T-helper 17 cell (primary cell): ENCODE measurements at places on chromosomes 6 and 20. TPM values are rescaled to one million over a fixed set of nuclear protein-coding genes. Genes with fewer than 3 reads are reported as not detected.

Gene TPD52L1
- not detected for total RNA-seq

DNA sequence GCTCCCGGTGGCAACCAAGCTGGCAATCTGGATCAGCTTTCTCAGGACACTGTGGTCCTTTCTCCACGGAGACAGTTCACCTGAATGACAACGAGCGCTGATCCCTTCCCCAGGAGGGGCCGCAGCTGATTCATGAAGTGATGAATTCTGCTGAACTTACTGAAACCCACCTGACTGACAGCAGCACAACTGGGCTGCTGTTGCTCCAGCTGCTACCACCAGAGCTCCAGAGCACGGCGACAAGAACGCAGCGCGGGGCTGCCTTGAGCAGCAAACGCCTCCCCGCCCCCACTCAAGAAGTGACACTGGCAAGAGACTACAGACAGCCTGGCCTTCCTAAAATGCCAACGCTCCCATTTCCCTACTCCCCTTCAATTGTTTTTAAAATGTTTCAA lies 10.0 kb downstream of the PXDC1 start:
- DNase-seq: no peak

DNA sequence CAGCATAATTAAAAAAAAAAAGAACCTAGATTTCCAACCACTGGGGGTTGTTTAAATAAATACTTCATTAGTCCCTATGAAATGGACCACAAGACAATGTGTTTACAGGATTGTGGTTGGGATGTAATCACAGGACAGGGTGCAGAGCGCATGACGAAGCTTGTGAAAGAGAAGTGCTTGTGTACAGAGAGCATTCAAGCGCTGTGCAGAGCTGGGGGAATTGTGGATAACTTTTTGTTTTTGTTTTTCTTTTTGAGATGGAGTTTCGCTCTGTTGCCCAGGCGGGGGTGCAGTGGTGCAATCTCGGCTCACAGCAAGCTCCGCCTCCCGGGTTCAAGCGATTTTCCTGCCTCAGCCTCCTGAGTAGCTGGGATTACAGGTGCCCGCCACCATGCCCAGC lies 22.3 kb downstream of the LAMA5 start:
- DNase-seq: no peak

- DNase-seq: no peak
Observed at GRCh38 chr20:59402681-59403080, 102.3 kb downstream of the EDN3 start.

DNA sequence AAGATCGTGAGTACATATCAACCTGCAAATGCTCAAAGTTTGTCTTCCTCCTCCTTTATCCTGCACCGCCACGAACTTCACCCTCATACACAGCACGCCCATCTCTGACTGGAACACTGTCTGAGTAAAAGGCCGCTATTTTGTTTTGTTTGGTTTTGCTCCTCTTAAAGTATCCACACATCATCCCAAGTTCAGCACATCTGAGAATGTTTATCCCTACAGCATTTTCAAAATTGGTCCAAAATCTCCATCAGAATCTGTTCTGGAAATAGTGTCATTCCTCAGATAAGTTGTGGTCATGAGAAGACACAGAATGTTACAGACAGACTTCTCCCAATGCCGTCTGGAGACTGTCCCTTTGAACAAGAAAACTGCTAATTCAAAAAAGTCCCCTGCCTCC lies 251.6 kb upstream of the ARID1B start:
- DNase-seq: no peak

GRCh38 chr6:11346516-11346915 lies 114.0 kb upstream of the NEDD9 start:
- no peak for DNase-seq

- DNase-seq: peak; percentile 45
Observed at GRCh38 chr20:846894-847278, 13.4 kb downstream of the FAM110A start.

- DNase-seq: no peak
Observed at GRCh38 chr6:104940893-104941728, 15.8 kb upstream of the LIN28B start.

Gene CENPW
- 2.0 TPM for total RNA-seq

- DNase-seq: peak; percentile 41
Observed at GRCh38 chr6:105981002-105981887, 104.9 kb upstream of the PRDM1 start.

- no peak for DNase-seq
Observed at GRCh38 chr6:139568956-139569538, 194.6 kb upstream of the CITED2 start.

GRCh38 chr20:8470156-8470555 lies 338.1 kb downstream of the PLCB1 start:
- no peak for DNase-seq

DNA sequence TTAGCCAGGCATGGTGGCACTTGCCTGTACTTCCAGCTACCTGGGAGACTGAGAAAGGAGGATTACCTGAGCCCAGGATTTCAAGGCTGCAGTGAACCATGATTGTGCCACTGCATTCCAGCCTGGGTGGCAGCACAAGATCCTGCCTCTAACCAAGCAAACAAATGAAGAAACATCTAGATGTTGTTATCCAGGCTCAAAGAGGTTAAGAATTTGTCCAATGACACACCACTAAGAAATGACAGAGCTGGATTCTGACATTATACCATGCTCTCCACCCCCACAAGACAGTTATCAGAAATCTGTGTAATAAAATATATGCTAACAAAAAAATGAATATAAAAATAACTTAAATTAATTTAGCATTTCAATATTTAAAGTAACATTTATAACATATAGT lies 925.5 kb upstream of the SLC35B3 start:
- no peak for DNase-seq

GRCh38 chr20:36064658-36065426 lies 89.7 kb upstream of the EPB41L1 start:
- peak; percentile 91 for DNase-seq

Gene CALHM4
- total RNA-seq: not detected

GRCh38 chr6:167800549-167800948 lies 26.2 kb upstream of the AFDN start:
- DNase-seq: no peak

GRCh38 chr6:74713941-74714340 lies 491.9 kb downstream of the COL12A1 start:
- DNase-seq: no peak

DNA sequence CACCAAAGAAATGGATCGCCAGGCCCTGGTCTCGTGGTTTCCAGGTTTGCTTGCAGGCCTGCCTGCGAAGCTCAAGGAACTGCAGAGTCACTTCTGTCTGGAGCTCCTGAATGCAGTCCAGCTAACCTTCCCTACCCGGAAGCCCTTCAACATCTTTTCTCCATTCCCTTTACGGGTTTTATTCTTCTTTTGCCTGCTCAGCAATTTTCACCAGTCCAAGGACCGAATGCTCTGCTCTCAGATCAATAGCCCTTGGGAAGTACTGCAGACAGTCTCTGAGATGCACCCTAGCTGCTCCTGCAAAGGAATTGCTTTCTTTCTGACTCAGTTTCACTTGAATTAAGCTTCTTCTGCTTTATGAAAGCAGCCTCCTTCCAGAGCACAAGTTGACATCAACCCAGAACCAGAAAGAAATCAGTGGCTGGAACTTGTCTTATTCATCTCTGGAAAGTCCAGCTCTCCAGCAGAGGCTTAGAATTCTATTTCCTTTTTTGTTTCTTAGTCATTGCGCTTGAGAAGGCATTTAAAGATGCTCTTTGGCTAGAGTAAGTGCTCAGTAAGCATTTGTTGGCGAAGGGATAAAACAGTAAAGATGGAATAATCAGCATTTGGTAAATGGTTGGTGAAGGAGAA lies 18.7 kb upstream of the YWHAB start:
- DNase-seq: no peak

Gene BHLHE23
- not detected for total RNA-seq

GRCh38 chr6:24660105-24660504 lies 6.6 kb downstream of the TDP2 start:
- DNase-seq: no peak

DNA sequence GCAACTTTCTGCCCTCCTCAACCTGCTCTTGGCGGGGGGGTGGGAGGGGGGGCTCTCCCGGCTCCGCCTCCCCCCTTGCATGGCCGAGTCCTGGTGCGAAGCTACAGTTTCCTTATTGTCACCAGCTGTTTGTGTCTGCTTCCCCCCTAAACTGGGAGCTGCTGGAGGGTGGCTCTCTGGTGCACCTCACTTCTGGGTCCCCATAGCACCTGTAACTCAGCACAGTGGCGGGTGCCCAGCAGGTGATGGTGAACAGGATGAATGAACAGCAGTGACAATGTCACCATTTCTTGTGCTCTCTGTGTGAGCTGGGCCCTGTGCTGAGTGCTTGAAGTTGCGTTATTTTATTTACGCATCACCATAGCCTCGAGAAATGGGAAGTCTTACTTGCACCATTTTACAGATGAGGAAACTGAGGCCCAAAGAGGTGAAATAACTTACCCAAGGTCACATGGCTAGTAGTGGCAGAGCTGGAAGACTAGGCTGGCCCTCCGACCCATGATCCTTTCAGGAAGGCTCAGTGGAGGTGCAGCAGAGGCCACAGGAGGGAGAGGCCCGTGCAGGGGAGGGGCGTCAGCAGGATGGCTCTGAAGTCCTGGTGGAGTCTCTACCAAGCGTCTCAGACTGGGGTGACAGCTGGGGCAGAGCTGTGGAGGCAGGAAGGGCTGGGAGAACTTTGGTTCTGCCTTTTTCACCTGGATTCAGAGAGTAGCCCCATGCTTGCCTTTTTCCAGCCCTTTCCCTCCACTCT lies 41.8 kb downstream of the SRC start:
- no peak for DNase-seq

DNA sequence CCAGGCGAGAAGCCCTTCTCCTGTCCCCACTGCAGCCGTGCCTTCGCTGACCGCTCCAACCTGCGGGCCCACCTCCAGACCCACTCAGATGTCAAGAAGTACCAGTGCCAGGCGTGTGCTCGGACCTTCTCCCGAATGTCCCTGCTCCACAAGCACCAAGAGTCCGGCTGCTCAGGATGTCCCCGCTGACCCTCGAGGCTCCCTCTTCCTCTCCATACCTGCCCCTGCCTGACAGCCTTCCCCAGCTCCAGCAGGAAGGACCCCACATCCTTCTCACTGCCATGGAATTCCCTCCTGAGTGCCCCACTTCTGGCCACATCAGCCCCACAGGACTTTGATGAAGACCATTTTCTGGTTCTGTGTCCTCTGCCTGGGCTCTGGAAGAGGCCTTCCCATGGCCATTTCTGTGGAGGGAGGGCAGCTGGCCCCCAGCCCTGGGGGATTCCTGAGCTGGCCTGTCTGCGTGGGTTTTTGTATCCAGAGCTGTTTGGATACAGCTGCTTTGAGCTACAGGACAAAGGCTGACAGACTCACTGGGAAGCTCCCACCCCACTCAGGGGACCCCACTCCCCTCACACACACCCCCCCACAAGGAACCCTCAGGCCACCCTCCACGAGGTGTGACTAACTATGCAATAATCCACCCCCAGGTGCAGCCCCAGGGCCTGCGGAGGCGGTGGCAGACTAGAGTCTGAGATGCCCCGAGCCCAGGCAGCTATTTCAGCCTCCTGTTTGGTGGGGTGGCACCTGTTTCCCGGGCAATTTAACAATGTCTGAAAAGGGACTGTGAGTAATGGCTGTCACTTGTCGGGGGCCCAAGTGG lies 5.3 kb downstream of the SNAI1 start:
- DNase-seq: no peak

Gene UBE2C
- not detected for total RNA-seq

DNA sequence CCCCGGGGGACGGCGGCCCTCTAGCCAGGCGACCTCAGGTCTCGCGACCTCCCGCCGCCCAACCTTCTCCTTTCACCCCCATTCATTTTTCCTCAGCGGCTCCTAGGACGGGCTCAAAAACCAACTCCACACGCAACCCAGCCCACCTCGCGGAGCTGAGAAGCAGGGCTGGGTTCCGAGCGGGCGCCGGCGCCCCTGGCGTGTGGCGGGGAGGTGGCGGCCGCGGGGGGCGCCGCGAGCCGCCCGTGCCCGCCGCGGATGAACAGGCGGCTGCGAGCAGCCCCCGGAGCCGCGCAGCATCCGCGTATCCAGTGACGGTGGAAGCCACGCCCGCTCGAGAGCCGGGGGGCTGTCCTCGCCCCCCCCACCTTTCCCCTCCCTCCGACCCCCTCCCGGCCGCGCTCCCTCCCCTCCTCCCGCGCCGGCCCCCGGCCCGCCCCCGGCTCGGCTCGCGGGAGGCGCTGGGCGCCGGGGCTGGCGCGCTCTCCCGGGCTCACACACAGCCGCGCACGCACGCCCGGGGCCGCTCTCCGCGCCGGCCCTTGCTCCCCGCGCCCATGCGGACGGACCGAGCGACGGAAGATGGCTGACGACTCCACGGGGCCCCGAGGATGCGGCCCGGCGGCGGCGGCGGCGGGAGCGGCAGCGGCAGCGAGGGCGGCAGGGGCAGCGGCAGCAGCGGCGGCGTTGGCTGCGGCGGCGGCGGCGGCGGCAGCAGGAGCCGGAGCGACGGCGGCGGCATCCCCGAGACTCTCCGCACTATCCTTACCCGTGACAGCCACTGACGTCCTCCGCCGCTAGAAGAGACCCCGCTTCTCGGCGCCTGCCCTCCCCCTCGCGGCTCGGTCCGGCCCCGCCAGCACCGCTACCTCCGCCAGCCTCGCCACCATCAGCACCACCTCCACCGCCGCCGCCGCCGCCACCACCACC lies at the start of gene SOBP:
Gene SOBP (plus strand): TSS at position 482 of the 930 bp plus-strand sequence. CDS start 500 bp downstream, outside the sequence.
- no peak for DNase-seq

DNA sequence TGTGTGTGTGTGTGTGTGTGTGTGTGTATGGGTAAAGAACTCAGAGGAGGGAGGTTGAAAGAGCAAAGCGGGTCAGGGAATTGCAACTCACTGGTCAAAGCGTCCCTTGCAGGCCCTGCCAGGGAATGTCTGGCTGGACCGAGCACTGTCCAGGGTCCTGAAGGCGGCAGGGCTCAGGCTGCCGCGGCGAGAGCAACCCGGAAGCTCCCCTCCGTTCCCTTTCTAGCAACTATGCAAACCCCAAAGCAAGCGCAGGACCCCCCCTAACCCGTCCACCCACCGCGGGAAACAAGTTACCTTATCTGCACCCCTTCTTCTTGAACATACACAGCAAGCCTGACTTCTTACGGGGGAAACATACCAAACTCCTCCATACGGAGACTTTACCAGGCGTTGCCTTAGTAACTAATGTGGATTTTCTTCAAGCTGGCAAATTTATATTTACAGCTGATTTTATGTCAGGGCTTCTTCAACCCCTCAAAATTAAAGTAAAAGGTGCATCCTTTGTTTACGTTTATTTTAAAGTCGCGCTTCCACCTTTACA lies 538 bp upstream of the GRM1 start:
- peak; percentile 12 for DNase-seq
